Hypothalamus (tissue), 51 donors: ENCODE measurements at places on chromosomes 16 and 17.

DNA sequence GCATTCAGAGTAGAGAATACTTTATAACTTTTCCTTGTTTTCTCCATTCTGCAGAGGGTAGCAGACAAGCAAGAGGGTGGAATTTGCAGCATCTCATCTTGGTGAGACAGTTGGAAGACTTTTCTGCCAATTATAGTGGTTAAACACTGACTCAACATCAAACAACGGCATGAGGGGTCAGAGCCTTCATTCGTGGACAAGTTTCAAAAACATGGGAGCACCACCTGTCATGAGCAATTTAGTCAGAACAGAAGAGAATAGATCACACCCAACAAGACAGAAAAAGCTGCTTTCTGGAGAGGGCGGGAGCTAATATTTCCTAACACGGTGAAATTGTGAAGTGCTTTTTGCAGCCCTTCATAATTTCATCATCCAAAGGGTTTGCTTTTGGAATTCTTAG, 17.9 kb upstream of the ZNF652 start:
- DNase-seq = no peak

GRCh38 chr17:39623356-39623950, 3.3 kb upstream of the PPP1R1B start:
- DNase-seq = peak; percentile 45

DNA sequence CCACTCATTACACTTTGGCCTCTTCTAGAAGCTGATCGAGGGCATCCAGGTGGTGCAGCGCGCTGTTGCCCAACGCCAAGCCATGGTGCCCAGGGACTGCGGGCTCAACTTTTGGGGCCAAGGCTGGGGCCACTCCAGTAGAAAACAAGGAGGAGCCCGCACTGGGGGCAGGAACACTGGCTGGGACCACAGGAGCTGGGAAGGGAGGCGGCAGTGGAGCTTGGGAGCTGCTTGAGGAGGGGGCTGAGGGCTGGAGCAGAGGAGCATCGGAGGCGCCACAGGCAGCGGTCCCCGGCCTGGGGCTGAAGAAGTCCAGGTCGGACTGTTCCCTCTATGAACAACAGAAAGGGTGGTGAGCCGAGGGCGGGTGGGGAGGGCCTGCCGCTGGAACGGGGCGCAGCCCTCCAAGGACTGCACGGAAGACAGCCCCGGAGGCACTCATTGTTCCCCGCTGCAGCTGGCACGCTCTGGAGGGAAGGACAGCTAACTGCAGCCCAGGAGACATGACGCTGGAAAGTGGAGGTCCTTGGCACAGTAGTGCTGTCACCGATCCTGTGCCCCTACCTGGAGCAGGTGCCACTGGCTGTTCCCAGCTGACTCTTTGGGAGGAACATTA, 21.5 kb downstream of the GGA3 start:
- no peak for DNase-seq

DNA sequence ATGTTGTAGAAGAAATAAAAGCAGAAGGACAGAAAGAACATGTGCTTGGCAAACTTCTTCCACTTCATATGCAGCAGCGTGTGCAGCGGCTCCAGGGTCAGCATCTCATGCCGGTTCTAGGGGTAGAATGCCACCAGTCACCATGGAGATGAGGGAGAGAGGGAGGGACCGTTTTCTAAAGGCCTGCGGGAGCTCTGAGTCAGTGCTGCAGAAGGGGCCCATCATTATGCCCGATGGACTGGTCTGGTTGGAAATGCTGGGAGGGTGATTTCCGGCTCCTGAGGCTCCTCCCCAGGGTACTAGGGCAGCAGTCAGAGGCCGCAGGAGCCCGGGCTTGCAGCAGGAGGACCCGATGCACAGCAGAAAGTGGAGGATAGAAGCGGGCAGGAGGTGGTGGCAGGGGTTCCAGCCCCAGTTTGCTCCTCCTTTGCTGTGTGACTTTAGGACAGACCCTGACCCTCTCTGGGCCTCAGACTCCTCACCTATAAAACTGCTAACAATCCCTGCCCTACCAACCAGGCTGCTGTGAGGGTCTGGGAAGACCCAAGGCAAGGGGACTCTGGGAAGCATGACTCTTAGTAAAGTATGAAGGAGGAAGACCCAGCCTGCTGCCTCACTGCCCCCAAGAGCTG, 28.6 kb downstream of the TRPV3 start:
- DNase-seq = no peak

DNA sequence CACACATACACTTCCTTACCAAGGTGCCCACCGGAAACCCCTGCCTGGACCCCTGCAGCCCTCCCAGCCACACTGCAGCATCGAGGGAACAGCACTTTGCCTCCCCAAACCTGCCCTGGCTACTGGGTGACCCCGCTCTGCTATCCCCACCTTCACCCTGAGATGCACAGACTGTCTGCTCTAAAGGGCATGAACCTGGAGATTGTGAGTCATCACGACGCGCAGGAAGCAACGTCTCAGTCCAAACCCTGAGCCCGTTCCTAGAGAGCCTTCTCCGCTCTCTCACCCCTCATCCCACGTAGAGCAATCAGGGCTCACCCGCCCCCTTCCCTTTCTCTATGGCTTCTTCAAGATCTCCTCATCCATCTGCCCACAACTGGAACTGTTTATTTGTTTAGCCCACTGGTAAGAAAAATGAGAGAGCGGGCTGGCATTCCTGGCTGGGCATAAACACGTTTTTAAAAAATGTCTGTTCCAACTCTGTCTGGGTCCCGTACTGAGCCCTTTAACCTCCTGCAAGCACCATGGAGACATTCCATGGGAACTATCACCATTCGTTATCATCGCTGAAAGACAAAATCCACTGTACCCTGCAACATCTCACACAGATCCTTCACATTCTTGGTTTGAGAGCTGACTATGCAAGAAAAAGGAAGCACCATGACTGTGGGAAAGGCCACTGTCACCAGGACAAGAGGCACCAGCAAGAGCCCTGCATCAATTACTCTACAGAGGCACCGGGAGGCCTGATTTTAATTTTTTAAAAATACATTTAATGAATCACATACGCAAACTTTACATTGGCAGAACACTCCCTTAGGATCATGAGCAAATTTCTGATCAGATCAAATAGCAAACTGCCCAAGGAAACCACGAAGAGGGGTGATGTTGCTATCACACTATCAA, 28.2 kb downstream of the ZFHX3 start:
- DNase-seq = no peak

GRCh38 chr17:34800661-34801060, 160.6 kb downstream of the CCT6B start:
- no peak for DNase-seq

DNA sequence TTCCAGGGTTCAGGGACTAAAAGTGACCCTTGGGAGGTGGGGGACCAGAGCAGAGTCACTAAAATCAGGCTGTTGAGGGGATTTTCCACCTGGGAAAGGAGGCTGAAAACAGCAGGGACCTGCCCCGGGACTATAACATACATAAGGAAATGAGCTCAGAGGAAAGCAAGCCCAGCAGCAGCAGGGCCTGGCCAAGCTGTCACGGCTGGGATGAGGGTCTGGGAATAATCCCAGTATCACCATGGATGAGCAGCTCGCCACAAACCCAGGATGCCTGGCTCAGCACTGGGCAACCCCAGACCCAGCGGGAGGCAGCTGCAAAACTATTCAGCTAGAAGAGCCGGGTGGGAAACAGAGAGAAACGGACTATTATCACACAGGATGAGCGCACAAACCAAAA, 72.4 kb downstream of the RPH3AL start:
- no peak for DNase-seq
